ENCODE measurements at places on chromosomes 4 and X. TPM values are rescaled to one million over a fixed set of nuclear protein-coding genes. Genes with fewer than 3 reads are reported as not detected.

CDX4 gene
- not detected for polyA plus RNA-seq

STOX2 gene
- polyA plus RNA-seq = 0.89 TPM

DNA sequence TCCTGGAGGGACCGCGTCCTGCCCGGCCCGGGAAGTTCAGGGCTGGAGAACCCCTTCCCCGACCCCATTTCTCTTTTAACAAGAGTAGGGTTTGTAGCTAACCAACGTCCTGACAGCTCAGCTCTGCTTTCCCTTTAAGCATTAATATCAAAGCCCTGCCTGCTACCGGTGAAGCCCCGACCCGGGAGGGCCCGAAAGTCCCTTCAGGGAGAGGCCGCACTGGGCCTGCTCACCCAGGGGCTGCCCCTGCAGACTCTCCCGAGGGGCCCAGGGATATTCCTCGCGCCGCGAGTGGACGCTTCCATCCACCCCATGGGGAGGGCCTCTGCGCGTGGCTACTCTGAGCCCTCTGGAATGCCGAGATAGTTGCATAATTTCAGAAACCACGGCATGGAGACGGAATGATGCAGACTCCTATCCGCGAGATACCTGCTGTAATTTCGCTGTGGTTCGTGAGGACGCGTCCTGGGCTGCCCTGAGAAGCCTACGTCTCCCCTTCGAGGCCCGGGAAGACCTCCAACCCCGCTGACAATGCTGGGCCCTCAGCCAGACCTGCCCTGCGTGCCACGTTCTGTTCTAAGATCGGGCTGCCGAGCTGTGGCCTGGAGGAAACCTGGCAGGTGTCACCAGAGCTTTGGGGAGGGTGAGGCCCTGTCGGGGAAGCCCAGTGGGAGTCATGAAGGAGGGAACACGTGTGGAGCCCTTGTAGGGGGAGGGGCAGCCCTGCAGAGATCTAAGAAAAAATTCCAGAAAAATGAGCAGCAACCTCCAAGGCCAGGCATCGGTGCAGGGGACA lies 999 bp upstream of the CTBP1 start:
- peak; percentile 82 for DNase-seq

- peak; percentile 83 for DNase-seq
Measured at GRCh38 chr4:40576651-40577480, 52.8 kb downstream of the RBM47 start.

DNA sequence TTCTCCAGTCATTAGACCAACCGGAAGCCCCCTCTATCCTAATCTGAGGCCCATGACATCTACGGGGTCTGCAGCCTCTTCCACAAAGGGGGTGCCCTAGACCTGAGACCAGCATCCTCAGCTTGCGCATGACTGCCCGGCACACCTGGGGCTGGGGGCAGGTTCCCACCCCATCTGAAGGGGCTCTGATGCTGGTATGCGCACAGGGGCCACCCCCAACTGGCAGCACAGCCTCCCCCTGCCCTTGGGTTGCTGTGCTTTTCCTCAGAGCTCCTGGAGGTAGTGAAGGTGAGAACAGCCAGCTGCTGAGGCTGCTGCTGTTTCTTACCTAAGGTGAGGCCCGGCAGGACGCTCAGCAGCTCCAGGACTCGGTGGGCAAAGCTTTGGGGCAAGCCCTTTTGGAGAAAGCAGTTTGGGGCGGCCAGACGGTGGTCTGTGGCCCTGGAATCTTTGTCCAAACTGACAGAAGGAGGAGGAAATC lies 18.9 kb upstream of the CPLX1 start:
- DNase-seq = no peak

GRCh38 chr4:39873823-39874222 lies 103.9 kb downstream of the PDS5A start:
- no peak for DNase-seq

Measured in sigmoid colon (tissue), 7 donors.